CD4-positive, alpha-beta T cell treated with Interleukin-10 for 1 hour (primary cell): ENCODE measurements at places on chromosomes 5 and 9.
A peak's percentile ranks its signal among the peaks of the same experiment; 100 is the strongest.

GRCh38 chr5:135747824-135748223 is 86.6 kb upstream of the SLC25A48 start:
- no peak for DNase-seq

GRCh38 chr5:65821966-65822365 is 100.0 kb downstream of the NLN start:
- no peak for DNase-seq

DNA sequence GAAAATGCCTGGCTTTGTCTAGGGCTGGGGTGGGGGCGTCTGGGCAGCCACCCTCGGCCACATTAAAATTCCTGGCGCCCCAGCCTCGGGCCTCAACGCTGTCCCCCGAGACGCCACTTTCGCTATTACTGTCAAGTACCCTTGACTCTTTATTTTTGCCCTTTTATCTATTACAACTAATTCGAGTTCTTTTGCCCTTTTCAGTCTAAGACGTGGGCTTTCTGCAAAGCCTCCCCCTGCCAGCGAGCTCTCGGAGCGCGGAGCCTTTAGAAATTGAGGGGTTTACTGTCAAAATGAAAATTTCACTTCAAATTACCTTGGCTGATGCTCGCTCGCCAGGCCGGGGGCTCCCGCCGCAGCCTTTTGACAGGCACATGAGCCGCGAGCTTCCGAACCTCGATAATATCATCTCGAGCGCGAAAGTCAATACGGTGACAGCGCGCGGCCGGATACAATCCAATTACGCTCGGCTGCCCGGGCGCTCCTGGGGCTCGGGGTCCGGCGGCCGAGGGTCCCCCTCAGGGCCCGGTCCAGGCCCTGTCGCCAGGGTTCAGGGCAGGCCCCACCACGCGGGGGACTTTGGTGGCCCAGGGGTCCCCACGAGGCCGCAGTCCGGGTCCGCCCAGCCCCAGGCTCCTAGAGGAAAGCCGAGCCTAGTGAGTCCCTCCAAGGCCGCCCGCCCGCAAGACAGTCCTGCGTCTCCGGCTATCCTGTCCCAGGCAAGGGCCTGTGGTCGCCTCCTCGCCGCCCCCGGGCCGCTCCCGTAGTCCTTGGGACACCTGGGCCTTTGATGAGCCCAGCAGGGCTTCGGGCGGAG is 6.7 kb downstream of the IRX4 start:
- DNase-seq: no peak

GRCh38 chr5:90473396-90474234 is 956 bp downstream of the MBLAC2 start:
- peak; percentile 2 for DNase-seq

GRCh38 chr5:141876628-141877355 is 1.4 kb downstream of the PCDH1 start:
- peak; percentile 27 for DNase-seq
